ENCODE measurements at places on chromosomes 11 and 22.

GRCh38 chr11:65595131-65595530 is 469 bp downstream of the KCNK7 start:
- DNase-seq: no peak

DNA sequence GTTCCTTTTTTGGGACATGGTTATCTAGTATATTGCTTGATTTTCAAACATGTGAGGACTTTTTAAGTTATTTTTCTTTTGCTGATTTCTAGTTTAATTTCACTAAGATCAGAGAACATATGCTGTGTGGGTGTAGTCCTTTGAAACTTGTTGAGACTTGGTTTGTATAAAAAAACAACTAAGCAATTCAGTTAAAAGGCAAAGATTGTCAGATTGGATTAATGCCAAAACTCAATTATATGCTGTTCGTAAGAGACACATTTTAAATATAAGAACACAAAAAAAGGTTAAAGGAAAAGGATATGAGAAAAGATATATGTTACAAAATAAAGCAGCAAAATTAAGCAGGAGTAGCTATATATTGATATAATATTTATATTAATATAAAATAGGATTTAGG is 17.8 kb upstream of the RRM1 start:
- DNase-seq: no peak

DNA sequence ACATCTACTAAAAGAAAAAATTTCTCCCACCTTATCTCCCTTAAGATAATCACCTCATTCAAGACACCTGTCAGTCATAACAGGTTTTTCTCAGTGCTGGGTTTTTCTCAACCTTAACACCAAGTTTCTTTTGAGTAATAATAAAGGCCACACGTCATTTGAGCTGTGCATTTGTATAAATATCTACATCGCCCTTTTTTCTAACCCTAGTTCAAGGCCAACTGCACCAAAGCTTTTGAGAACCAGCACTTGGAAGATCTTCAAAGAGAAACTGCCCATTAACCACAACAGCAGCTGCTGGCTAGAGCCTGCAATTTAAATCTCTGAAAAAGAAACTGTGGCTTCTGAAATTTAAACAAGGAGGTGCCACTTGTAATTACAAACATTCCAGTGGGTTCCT is 6.9 kb downstream of the CADM1 start:
- DNase-seq: no peak

DNA sequence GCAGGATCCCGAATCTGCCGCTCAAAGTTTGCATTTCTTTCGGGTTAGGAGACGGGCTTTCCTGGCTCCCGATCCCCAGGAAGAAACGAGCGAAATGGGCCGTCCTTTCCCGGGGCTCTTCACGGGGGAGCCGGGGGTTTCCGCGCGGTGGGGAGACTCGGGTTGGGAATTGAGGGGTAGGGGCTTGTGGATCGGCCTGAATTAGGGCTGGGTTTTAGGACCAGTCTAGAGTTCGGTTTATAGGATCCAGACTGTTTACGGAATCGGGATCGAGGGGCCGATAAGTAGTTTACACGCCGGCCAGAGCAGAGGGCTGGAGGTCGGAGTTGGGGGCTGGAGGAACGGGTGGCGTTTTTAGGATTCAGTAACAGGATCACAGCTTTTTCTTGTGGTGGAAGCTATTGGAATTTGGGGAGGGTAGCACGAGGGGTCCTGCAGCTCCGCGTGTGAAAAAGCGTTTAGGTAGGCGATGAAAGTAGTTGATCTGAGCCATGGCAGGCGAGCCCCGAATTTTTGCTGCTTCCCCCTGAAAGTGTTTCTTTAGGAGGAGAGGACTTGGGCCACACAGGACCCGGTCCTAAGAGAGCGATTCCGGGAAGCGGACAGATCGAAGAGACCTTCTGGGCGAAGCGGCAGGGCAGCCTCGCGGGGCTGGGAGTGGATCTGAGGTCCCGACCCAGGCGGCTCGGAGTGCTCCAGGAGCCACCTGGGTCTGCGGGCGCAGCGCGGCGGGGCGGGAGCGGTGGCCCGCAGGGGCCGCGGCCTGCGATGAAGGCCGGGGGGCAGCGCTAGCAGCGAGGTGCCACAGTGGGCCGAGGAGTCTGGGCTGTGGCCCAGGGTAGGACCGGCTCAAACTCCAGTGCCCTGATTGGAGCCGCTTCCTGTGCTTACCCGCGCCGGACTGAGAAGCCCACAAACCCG is 1.6 kb downstream of the PKNOX2 start:
- no peak for DNase-seq

- no peak for DNase-seq
These were observed 6.3 kb downstream of the SSH3 start for GRCh38 chr11:67309661-67310061.

- no peak for DNase-seq
These were observed 5.7 kb downstream of the IGLL1 start for GRCh38 chr22:23574371-23574811.

GRCh38 chr22:19915287-19915954 is 26.2 kb upstream of the COMT start:
- no peak for DNase-seq

DNA sequence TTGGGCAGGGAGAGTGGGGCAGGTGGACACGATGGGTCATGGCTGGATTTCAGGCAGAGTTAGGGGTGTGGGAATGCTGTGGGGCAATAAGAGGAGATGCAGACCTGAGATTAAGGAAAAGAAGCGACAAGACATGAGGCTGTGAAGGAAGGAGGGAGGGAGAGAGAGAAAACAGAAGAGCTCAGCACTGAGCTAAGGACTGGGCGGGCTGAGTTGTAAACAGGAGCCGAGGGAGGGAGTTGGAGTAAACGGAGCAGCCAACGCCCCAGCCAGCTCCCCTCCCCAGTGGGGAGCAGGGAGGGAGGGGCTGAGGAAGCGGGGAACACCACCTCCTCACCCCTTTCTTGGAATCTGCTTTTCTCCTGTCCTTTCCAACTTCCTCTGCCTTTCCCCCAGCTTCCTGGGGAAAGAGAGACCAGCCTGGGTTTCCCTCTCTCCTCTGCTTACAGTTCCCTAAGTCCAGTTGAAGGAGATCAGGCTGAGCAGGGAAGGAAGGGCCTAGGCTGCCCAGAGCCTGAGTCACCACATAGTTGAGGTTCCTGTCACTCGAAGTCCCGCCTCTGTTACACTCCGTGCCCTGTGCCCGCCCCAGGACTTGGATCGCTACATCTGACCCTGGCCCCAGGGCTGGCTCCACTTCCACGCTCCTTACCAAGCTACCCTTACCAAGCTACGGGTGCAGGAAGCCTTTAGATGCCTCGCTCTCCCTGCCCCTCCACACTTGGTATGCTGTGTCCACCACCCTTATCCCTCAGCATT is 6.7 kb upstream of the AHNAK start:
- no peak for DNase-seq

DNA sequence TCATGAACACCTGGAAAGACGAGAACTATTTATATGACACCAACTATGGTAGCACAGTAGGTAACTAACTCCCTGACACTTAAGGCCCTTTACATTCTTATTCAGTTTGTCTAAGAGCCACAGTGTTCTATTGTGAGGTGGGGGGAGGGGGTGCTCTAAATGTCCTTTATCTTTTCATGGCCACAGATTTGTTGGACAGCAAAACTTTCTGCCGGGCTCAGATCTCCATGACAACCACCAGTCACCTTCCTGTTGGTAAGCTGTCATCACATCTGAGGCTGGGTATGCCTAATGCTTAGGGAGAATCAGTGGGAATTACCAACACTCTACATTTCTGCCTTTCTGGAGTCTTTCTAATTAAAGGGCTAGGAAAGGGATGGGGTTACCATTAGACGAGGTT is 30.7 kb downstream of the EHF start:
- no peak for DNase-seq
